ENCODE measurements at places on chromosomes 5 and 9. TPM values are rescaled to one million over a fixed set of nuclear protein-coding genes. Genes with fewer than 3 reads are reported as not detected.

- DNase-seq = no peak
These were observed 46.7 kb upstream of the SPATA31C2 start for GRCh38 chr9:88184976-88185375.

GRCh38 chr9:120369608-120370220, 210.3 kb downstream of the CDK5RAP2 start:
- DNase-seq = no peak

DNA sequence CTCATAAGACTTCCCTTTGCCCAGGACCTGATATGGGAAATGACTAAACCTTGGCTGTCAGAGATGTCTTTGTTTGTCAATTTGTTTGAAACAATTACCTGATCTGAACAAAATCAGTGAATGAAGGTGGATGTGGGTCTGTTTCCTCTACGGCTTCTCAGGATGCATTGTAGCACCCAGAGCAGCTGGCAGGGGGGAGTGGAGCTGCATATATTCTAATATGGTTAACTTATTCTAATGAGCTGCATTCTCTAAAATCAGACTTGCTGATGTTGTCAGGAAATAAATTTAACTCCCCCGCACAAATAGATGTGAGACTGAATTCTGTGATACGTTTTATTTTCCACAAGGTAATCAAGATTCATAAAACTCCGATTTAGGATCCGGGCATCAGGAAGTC, 665.4 kb downstream of the MAT2B start:
- DNase-seq = no peak

GRCh38 chr5:10343486-10343885, 10.0 kb upstream of the MARCHF6 start:
- DNase-seq = no peak

DNA sequence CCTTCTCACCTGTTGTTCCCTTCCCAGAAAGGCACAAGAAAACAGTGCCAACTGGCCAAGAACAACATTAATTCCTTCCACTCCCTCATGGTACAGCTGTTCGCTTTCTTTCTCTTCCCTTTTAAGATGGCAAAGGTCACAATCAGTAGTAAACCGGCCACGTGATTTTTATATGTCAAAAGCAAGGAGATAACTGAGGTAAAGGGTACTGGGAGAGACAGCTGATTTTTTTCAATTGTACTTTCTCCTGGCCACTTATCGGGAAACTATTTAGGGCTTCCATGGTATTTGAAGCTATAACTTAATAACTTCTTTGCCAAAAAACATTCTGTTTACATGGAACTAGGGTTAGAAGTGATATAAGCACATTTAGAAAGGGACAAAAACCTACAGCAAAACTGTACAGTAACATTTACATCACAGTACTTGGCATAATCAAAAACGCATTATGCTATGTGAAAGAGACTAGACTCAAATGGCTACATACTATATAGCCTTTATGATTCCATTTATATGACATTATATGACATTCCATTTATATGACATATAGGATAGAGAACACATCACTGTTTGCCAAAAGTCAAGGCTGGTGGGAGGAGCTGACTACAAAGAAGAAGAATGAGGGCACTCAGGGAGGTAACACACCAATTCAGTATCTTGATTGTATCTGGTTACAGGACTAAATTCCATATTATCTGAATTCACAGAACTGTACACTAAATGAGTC, 24.8 kb downstream of the PLPP1 start:
- DNase-seq = no peak

DNA sequence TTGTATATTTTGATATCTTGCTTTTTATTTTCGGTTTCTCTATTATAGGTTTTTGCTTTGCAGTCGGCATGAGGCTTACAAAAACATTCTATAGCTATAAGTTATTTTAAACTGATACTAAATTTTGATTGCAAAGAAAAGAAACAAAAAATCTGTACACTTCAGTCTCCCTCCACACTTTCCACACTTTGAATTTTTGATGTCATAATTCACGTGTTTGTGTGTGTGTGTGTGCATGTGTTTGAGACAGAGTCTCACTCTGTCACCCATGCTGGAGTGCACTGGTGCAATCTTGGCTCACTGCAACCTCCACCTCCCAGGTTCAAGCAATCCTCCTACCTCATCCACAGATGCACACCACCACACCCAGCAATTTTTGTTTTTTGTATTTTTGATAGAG, 124.9 kb downstream of the MRPS30 start:
- no peak for DNase-seq

DNA sequence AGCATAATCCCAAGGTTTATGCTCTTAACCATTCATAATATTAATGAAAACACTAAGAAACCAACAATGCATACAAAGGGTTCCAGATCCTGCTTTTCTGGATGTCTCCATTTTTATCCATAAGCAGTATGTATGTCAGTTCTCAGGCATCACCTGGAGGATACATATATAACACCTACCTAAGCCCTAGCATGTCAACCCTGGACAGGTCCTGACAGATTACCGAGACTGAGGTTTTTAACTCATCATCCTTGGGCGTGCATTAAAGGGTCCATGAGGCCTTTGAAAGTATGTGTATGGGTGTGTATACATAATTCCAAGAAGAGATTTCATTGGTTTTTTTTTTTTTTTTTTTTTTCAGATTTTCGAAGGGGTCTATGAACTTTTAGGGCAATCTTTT, 70.6 kb downstream of the SH3TC2 start:
- no peak for DNase-seq

DNA sequence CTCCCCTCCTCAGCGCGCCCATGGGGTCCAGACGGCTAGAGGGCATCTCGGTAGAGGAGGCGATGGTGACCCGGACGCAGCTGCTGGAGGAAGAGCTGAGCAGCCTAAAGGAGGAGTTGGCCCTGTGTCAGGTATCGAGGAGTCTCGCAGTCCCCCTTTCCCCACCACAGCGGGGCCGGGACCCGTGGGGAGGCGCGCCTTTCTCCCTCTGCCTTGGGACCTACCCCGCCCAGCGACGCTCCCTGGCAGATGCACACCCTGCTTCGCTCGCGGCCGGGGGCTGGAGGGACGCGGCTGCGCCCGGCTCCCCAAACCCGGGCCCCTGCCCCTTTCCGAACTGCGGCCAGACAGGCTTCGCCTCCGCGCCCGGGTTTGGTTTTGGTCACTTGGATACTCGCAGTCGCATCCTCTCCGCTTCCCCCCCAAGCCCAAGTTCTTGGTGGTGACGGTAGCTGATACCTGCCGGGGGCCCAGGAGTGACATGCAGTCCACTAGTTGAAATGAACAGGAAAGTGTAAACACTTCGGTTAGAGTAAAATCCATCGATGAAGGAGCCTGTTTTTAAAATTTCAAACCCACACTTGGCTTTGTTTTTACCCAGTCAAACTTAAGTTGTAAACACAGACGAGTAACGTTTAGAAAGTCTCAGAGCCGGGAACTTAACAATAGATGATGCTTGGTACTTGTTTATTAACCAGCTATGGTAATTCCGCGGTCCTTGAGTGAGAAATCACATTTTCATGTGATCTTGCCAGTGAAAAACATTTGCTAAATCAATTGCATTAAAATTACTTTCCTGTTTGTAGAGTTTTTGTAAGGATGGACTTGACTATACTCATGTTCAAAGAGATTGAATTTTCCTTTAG, 688 bp downstream of the CNTLN start:
- DNase-seq = peak; percentile 47

DNA sequence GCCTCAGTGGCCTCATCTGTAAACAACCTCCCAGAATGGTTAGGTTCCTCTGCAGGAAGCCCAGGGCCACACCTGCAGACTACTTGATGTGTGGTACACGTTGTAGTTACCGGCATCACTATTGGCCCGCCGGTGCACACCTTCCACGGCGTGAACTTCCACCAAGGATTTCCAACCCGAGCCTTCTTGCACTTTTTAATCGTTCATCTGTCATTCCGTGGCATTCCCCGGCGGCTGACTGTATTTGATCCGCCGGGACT, 5.3 kb upstream of the TRIM41 start:
- DNase-seq = no peak

DNA sequence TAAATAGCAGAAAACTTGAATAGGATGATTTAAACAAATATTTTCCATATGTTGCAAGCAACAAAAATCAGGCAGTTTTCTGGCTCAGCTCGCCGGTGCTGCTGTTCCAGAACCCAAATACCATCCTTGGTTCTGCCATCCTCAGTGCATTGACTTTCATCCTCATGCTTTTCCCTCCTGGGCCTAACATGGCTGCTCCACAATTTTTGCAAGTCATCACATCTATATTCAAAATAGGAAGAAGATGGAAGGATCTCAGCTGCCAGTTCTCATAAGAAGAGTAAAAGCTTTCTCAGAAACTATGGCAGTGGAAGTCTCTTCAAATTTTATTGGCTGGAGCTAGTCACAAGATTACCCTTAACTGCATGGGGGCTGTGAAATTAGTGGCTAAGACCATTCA, 136.7 kb downstream of the STARD4 start:
- DNase-seq = no peak

DNA sequence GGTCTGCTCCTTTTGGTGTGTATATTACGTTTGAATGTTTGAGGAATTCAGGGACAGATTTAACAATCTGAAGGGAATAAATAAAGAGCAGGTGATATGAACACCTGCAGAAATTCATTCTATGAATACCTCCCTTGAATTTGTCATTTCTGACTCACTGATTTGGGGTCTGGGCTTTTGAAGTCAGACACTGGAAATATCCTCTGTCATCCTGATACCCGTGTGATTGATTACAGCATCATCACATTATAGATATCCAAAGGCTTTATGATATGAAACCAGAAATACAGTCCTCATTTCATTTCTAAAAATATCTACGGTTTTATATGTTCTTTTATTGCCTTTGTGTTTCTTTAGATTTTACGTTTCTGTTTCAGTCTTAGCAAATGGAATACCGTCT, 68.5 kb downstream of the TMEM232 start:
- no peak for DNase-seq

DNA sequence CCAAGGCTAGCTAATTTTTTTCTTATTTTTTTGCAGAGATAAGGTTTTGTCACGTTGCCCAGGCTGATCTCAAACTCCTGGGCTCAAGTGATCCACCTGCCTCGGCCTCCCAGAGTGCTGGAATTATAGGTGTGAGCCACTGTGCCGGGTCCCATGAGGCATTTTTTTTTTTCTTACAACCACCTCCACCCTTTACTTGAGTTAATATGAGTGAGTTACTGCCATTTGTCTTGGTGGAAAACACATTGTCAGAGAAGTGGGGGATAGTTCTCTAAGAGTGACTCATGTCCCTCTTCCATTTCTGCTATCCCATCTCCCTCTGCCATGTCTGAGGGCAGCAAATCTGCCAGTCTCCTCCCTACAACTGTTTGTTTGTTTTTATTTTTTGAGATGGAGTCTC, 163.4 kb upstream of the CLINT1 start:
- DNase-seq = no peak

- DNase-seq = no peak
These were observed 121.8 kb downstream of the XRCC4 start for GRCh38 chr5:83199126-83199525.

Gene TOMM5
- total RNA-seq = 58.9 TPM

Gene EGFLAM
- 2.6 TPM for total RNA-seq

Gene IFNA13
- not detected for total RNA-seq

Gene FGD3
- 2.5 TPM for total RNA-seq

Gene COL23A1
- total RNA-seq = 0.25 TPM

Gene SNCB
- not detected for total RNA-seq

Gene DDX4
- total RNA-seq = not detected
